M059J (cell line): ENCODE measurements at places on chromosomes 3 and 15. TPM values are rescaled to one million over a fixed set of nuclear protein-coding genes. Genes with fewer than 3 reads are reported as not detected.
A peak's percentile ranks its signal among the peaks of the same experiment; 100 is the strongest.

DNA sequence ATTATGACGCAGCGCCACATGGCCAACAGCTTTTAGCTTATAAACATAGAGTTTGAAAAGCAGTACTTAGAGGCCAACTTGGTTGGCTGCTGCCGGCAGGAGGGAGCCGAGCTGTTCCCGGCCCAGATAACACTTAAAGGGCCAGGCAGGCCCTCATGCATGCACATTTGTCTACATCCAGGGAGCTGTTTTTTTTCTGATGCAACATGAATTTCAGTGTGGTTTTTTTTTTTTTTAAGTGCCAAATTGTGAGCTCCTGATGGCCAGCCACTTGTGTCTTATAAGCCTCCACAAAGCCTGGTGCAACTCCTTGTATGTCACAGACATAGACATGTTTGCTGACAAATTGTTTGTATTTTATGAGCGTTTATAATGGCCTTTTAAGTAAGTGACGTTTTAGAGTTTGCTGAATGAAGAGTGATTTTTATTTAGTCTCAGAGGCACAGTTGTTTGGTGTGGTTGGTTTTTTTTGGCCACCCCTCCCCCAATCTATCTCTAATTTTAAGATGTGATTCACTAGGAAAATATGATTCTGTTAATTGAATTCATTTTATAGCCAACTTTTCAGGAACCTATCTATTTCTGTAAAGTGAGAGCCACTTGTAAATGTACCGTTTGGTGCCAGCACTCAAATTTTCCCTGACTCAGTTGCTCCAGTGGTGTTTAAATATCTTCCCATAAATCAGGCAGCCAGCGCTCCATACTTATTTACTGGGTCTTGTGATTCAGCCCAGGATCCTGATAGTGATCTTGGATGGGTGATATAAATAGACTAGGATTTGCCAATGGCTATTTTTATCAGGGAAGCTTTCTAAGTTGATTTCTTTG lies 134.3 kb downstream of the VGLL4 start:
- peak; percentile 83 for DNase-seq

PXYLP1 gene
- 14.5 and 17.7 TPM in 2 replicates for total RNA-seq

DNA sequence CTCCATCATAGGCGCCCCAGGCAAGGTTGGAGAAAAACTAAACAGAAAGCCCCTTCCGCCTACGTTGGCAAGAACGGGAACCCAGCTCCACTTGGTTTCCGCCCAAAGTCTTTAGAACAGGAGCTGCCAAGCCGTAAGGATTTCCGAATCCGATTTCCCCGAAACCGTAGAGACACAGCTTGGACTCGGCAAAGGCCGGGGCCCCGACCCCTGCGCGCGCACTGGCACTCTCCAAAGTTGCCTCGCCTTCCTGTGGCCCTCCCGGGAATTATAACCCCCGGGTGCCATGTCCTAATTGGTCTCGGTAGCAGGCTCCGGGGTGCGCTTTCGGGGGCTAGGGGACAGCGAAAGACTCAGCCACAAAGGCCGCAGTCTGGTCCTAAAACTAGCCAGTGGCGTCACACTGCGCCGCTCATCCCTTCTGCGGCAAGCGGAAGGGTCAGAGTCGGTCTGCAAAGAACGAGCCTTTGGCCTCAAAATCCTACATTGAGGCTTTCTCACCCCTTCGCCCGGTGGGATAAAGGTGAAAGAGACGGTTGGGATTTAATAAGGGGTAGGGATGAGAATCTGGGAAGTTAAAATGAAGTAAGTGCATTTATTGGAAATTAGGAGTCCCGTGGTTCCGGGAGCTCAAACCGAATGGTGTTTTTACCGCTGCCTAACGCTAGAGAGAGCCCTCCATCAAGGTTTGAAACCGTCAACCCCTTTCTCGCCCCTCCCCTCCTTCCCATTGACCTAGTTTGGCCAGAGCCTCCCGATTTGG lies 6.8 kb downstream of the BCL6 start:
- DNase-seq: peak; percentile 95

SH2D7 gene
- total RNA-seq: not detected in 2 replicates

LSAMP gene
- 0.02 and 0.25 TPM in 2 replicates for total RNA-seq

ITIH1 gene
- not detected in 2 replicates for total RNA-seq

PPARG gene
- total RNA-seq: 1.6 and 7.0 TPM in 2 replicates

- peak; percentile 79 for DNase-seq
These were observed 1.2 kb downstream of the B2M start for GRCh38 chr15:44712346-44713005.

GRCh38 chr3:16943857-16944256 lies 59.1 kb downstream of the PLCL2 start:
- DNase-seq: no peak

- peak; percentile 87 for DNase-seq
These were observed 9.2 kb upstream of the TGFBR2 start for GRCh38 chr3:30597131-30597768.

DNA sequence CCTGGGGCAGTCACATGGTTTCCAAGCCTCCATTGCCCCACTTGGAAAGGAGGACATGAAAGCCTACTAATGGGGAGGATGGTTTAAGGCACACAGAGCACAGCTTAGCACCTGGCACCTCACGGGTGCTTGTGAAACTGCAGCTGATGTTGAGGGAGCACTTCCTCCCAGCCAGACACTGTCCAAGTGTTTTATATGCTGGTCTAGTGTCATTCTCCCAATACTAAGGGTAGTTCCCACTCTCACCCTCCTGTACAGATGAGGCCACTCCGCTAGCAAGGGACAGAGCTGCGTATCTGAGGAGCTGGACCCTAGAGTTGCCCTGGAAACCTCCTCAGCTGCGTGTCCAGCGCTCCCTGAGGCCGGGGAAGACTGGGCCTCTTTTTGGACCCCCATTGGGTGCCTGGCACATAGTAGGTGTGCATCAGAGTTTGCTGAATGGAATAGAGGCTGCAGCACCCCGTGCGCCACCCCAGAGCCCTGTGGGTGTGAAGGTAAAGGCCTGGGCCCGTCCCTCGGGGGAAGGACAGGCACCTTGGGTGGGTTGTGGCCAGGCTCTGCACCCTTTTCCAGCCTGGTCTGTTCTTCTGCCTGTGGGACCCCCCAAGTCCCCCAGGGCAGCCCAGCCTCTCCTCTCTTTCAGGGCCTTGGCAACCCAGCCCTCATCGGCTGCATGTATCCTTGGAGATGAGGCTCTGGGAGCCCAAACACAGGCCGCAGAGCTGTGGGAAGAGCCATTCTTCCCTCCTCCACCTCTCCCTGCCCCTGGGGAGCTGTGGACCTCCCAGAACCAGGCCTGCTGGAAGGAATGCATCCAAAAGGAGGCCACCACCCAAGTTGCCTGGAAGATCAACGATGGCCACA lies 31.3 kb downstream of the DNASE1L3 start:
- DNase-seq: no peak

CKMT1B gene
- not detected in 2 replicates for total RNA-seq

LRRC2 gene
- 0.17 and 1.1 TPM in 2 replicates for total RNA-seq

DNA sequence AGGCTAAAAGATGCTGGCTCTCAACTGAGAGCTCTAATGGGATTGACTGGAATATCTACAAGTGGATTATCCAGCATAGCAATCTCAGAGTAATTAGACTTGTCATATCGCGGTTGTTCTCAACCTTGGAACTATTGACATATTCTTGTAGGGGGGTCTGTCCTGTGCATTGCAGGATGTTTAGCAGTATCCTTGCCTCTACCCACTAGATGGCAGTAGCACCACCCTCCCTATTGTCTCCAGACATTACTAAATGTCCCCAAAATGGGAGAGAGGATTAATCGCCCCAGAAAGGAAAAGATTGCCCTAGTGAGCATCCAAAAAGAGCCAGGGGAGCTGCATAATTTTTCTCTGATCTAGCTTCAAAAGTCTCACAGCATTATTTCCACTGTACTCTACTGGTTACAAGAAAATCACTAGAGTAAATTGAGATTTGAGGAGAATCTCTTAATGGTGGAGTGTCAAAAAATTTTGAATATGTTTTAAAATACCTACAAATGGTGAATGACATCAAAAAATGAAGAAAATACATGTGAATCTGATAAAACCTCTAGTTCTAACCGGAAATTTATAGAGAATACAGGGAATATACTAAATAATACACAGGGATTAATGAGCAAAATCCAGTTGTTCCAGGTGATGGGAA lies 388.2 kb upstream of the AGTR1 start:
- peak; percentile 52 for DNase-seq

DNA sequence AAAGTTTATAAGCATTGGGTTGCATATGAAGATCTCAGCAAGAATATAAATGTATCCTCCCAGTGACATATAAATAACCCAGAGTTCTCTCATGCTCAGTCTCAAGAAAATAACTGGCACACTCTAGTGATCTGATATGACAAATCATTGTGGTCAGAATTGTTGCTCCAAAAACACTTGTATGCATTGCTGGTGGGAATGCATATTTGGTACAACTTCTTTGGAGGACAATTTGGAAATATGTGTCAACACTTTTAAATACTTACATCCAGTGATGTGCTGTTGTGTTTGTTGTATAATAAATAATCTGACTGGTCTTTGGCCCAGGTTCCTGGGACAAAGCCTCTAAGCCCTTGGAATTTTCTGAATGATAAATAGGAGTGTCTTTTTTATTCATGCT lies 66.7 kb upstream of the STT3B start:
- peak; percentile 33 for DNase-seq

DNA sequence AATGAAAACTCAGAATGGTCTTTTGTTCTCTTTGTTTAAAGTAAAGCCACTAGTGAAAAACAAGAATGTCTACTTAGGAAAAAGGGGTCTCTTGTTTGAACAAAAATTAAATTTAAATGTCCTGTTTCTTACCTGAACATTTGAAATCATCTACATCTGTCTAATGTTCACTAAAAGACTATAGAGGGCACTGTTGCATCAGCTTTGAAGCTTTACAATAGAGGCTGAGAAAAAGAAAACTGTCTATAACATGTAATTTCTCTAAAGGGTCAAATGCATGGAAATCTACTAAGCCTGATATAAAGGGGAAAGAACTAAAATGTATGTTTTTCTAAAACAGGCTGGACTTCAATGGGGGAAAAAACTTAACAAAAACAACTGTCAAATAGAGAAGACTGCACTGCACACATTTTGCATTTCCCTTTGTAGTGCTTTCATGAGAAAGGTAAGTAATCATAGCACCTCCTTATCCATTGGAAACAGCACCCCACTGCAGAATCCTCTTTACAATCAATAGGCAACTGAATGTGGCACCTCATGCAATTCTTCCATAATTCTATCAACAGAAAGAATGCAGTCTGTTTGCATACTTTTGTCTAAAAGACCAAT lies 26.3 kb downstream of the DPH6 start:
- peak; percentile 61 for DNase-seq

DNA sequence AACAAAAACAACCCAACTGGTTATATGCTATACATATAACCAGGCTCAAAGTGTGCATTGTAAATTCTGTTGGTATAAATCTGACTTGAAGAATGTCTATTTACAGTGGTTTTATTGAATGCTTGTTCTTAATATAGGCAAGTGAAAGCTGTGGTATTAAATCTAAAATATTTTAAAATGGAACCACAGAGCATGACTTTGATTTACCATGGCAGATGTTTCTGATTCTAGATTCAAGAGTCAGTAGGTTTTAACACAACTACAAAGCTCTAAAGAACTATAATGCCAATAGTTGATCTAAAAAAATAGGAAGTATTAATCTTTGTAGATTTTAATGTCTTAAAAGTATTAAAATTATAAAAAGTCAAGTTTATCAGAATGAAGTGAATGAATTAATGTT lies 141.9 kb upstream of the PLSCR5 start:
- DNase-seq: no peak

GRCh38 chr15:43127752-43128151 lies 5.6 kb upstream of the TMEM62 start:
- DNase-seq: no peak

DNA sequence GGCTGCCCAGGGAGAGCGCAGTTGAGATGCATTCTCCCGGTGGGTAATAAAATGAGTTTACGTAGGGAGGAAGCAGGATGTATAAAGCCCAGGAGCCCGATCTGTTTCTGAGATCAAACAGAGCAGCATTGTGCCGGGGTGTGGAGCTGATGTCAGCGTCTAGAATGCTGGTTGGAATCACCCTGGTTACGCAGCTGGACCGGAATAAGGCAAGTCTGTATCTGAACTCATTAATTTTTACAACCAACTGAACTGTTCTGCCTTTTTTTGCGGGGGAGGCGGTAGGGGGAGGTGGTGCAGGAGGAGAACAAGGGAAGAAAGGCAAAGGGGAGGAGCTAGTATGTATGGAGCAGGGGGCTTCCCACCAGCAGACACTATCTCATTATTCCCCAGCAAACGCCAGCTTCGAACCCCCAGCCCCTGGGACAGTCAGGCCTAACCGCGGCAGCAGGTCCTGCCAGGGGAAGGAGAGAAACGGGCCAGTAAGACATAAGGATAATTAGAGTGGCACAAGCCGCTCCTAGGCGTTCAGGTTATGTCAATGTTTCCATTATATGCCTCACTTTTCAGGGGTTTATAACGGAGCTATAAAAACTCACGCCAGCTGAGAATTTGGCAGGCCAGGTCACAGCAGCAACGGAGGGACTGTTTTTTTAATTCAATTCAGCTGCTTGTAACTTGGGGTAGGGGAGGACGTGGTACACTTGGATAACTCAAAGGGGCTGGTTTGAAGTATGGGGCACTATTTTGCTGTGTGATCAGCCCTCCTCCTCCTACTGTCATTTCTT lies 175.3 kb upstream of the HES1 start:
- DNase-seq: no peak

SHC4 gene
- total RNA-seq: 1.0 and 1.5 TPM in 2 replicates

LIPH gene
- 1.4 and 1.9 TPM in 2 replicates for total RNA-seq

DNA sequence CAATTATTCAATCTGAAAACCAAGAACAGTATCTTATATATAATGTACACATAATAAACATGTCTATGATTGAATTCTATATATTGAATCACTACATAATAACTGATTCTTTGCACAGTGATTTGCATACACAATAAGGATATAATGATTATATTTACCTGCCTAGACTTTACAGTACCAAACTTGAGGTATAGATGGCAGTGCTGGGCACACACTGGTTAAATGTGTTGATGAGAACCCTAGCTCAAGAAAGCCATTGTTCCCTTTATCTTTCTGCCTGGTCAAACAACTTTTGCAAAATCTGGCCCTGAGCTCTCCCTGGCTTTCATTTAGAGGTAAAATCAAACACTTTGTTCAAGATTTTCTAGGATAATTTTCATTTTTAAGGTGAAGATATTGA lies 697.7 kb downstream of the TUSC7 start:
- DNase-seq: peak; percentile 9

GOLGA8N gene
- total RNA-seq: 0.15 and 0.49 TPM in 2 replicates

- peak; percentile 65 for DNase-seq
These were observed 883 bp downstream of the RTP4 start for GRCh38 chr3:187369089-187369447.

DNA sequence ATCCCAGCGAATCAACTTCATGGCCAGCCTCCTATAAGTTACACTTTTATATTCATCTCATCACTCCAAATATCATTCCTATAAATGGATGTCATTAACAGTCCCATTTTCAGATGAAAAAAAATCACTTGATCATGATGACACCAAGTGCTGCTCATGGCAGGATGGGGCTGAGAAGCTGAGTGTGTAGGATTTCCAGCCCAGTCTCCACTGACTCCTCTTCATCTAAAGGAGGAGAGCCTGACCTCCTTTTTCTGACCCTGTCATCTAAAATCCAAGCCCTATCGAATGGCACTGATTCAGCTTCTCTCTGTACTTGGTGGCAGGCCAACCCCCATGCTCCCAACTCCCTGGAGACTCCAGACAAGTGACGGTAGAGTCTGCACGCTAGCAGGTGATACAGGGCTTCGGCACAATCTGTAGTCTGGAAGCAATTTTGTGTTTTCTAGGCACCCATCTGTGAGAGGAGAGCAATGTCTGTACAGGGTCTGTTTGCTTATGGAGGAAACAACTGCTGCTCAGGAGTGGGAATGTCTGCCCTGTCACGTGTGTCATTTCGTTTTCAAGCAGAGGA lies 103.2 kb downstream of the EPHB1 start:
- DNase-seq: no peak

RGMA gene
- not detected in 2 replicates for total RNA-seq

SSUH2 gene
- total RNA-seq: 0.05 TPM in 1 of 2 replicates, not detected in the other

- DNase-seq: no peak
These were observed 105.7 kb upstream of the TRPM1 start for GRCh38 chr15:31207246-31207645.
